ENCODE measurements at places on chromosomes 2 and 18. TPM values are rescaled to one million over a fixed set of nuclear protein-coding genes. Genes with fewer than 3 reads are reported as not detected.
A peak's percentile ranks its signal among the peaks of the same experiment; 100 is the strongest.

Gene ARHGAP25
- 4.0 TPM for total RNA-seq

DNA sequence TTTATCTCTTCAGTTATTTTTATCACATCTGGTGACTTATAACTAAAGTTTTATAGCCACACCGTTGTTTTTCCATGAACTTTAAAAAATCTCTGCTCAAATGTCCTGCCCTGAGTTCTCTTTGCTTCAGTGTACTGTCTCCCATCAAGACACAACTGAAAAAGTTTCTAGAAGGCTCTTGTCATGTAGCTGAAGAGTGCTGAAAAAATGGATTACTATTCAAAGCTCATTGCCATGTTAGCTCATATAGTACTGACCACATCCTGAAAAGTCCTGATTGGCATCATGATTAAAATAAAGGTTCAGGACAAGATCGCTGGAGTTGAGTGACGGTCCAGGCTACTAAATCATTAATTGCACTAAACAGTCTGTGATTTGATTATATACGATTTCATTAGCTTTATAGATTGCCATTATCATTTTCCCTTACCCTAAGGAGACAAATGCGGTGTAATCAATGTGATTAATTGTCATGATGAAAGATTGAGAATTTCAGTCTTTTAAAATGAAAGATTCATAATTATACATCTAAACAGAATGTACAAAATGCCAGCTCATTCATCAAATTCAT is 62.2 kb downstream of the MFSD6 start:
- no peak for DNase-seq
- H3K27me3 ChIP-seq, result no peaks in the 10 kb centered on the region
- peak overlapping the region; percentile 88 for H3K27ac ChIP-seq

Gene SP3
- 152 TPM for total RNA-seq

DNA sequence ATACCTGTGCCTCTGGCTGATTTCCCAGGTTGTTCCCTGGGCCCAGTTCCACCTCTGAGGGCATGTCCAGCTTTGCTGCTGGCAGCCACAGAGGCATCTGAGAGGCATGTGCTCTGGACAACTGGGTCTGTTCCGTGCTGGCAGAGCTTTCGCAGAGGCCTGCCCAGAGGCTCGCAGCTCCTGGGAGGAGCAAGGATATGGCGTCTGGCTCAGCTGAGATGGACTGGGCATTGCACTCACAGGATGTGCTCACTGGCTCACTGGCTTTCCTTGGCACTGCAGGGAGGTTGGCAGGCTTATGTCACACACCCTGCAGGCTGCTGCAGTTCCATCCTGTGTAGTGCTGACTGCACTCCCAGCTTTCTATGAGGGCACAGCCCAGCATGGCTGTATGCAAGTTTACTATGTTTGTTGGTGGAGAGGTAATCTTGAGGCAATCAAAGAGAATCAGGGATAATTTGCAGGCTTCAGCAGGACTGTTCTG is 172.3 kb downstream of the PRKCE start:
- no peaks in the 10 kb centered on the region for H3K36me3 ChIP-seq
- H3K4me1 ChIP-seq, result peaks cover 33% of the 10 kb centered on the region
- peak overlapping the region; percentile 81 for H3K27ac ChIP-seq
- no peaks in the 10 kb centered on the region for H3K27me3 ChIP-seq
- peak; percentile 98 for DNase-seq
- H3K4me3 ChIP-seq, result no peak overlapping the region

Gene DLX1
- 0.68 TPM for total RNA-seq

Gene ZNF638
- 208 TPM for total RNA-seq

Gene EVA1A
- total RNA-seq, result 3.6 TPM

DNA sequence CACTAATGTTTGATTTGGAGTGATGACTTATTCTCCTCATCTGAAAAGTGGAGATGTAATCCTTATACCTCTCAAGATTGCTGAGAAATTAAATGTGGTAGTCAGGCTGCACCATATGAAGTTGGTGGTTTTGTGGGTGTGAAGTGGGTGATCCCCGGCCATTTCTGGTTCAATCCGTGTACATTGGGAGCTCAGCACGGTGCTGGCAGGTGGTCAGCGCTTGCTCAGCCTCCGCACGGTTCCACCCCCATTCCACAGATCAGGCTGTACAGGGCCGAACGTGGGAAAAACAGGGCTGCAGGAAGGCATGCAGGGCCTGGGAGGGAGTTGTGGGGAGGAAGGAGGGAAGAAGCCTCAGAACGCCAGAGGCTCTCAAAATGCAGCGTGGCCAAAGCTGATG is 198.3 kb downstream of the INO80D start:
- DNase-seq, result no peak
- no peaks in the 10 kb centered on the region for H3K4me1 ChIP-seq
- H3K36me3 ChIP-seq, result no peaks in the 10 kb centered on the region
- H3K27ac ChIP-seq, result no peak overlapping the region
- H3K27me3 ChIP-seq, result no peaks in the 10 kb centered on the region

GRCh38 chr2:172985139-172985892 is 90.3 kb upstream of the MAP3K20 start:
- H3K27me3 ChIP-seq, result no peaks in the 10 kb centered on the region
- peak; percentile 87 for DNase-seq
- H3K4me1 ChIP-seq, result peaks cover 4% of the 10 kb centered on the region
- H3K4me3 ChIP-seq, result no peak overlapping the region
- H3K27ac ChIP-seq, result peak overlapping the region; percentile 36
- no peaks in the 10 kb centered on the region for H3K36me3 ChIP-seq

GRCh38 chr2:142892715-142893114 is 15.3 kb downstream of the KYNU start:
- H3K36me3 ChIP-seq, result no peaks in the 10 kb centered on the region
- no peaks in the 10 kb centered on the region for H3K27me3 ChIP-seq
- H3K4me1 ChIP-seq, result no peaks in the 10 kb centered on the region

- no peaks in the 10 kb centered on the region for H3K27me3 ChIP-seq
- peaks cover 26% of the 10 kb centered on the region for H3K4me1 ChIP-seq
- H3K4me3 ChIP-seq, result no peak overlapping the region
- peaks cover 12% of the 10 kb centered on the region for H3K36me3 ChIP-seq
Measured at GRCh38 chr2:26274058-26274613, 29.4 kb downstream of the HADHB start.

DNA sequence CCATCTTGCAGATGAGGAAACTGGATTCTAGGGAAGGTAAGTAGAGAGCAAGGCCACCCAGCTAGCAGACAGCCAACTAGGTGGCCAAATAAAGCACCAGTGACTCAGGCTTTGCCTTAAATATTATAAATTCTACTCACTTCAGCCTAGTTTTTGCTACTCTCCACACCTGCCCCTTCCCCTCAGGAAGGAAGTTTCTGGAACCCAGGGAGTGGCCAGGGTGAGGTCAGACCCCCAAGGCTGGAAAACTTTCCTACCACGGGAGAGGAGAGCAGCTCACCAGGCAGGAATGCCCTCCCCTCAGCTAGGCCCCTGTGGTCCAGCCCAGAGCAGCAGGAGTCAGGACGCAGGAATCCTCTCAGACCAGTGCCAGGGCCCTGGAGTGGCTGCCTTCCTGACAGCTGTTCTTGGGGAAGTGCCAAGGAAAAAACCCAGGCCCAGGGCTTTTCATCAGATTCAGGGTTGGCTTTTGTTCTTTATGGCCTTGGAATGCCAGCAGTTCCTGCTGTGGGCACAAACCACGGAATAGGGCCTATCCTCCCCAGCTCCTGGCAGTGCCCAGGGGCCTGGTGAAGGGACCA is 5.1 kb upstream of the PAX8 start:
- H3K4me1 ChIP-seq, result peaks cover 79% of the 10 kb centered on the region
- no peaks in the 10 kb centered on the region for H3K27me3 ChIP-seq
- peak; percentile 94 for DNase-seq

- no peaks in the 10 kb centered on the region for H3K4me1 ChIP-seq
- DNase-seq, result no peak
- no peak overlapping the region for H3K27ac ChIP-seq
- H3K4me3 ChIP-seq, result no peak overlapping the region
Measured at GRCh38 chr2:39989888-39990287, 210.8 kb upstream of the THUMPD2 start.

DNA sequence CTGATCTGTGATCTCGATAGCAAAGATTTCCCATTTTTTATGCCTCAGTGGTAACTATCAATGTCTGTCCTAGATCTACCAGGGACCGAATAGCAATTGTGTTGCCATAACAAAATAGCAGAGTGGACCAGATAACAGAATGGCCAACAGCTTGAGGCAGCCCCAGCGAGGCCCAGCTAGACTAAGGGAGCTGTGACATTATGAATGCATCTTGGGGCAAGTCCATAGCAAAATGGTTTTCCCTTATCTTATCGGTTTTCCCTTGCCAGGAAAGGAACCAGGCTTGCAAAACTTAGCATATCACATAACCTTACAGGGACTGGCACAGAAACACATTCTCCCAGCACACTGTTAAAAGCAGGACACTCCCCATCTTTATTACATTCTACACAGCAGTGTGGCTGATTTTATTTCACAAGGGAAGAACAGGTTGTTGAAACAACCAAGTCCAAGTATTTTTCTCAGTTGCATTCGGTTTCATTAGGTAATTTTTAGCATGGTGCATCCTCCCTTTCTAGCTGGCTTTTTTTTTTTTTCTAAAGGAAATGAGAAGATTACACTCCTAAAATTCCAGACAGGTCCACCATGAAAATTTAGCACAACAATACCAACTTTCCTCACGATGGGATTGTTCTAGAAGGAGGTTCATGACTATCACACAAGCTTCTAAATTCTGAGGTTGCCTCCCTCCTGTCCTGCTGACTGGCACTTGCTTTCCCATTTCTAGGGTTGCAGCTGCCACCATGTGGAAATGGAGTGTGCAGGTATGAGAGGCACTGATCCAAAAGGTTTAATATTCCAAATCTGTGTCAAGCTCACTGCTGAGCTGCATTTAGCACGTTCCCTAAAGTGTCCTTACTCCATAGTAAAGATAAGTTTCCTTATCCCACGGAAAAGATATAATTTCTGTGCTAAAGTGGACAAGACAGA is 97.0 kb upstream of the SLC35G4 start:
- no peak overlapping the region for H3K4me3 ChIP-seq
- no peaks in the 10 kb centered on the region for H3K36me3 ChIP-seq
- no peak for DNase-seq
- H3K4me1 ChIP-seq, result no peaks in the 10 kb centered on the region
- no peaks in the 10 kb centered on the region for H3K27me3 ChIP-seq

Gene KCNK3
- total RNA-seq, result 5.6 TPM

- H3K4me1 ChIP-seq, result peaks cover 2% of the 10 kb centered on the region
- DNase-seq, result peak; percentile 80
- H3K36me3 ChIP-seq, result no peaks in the 10 kb centered on the region
- H3K27me3 ChIP-seq, result no peaks in the 10 kb centered on the region
Measured at GRCh38 chr2:95391641-95392310, 10.7 kb upstream of the FAHD2A start.

Gene RBM44
- total RNA-seq, result 0.89 TPM

DNA sequence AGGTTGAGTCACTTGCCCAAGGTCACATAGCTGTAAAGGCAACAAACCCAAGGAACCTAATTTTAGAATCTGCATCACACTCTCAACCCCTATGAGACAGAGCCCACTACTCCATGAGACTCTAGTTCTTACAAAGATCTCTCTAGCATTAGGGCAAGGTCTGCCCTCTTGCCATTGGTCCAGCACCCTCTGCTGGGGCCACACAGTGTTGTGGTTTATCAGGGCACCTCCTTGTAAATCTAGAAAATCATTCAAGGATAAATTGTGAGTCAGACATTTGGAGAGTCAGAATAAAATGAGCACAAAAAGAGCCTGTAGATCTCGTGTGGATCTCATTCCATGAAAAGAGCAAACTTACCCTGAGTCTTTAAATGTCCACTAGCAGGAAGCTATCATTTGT is 91.2 kb downstream of the SLC8A1 start:
- H3K36me3 ChIP-seq, result no peaks in the 10 kb centered on the region
- DNase-seq, result peak; percentile 4
- H3K27me3 ChIP-seq, result no peaks in the 10 kb centered on the region
- no peak overlapping the region for H3K27ac ChIP-seq
- H3K4me1 ChIP-seq, result no peaks in the 10 kb centered on the region

Gene ID2
- 253 TPM for total RNA-seq

DNA sequence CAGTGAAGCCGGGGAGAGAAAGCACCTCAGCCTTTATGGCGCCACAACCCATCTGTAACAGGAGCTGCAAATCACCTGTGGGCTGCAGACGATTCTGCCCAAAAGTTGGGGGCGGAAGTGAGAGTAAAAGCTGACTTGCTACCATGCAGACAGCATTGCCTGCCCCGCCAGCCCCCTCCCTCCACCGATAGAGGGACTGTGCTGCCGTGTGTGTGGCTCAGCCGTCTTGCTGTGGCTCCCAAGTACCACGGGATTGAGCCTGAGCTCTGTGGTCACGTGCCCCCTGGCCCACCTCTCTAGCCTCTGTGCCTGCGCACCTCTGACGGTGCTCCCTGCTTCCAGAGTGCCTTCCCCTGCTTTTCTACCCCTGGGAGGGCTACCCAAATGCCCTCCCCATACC is 79.6 kb downstream of the GLI2 start:
- no peaks in the 10 kb centered on the region for H3K4me1 ChIP-seq
- H3K27me3 ChIP-seq, result no peaks in the 10 kb centered on the region
- H3K36me3 ChIP-seq, result no peaks in the 10 kb centered on the region
- H3K4me3 ChIP-seq, result no peak overlapping the region
- no peak overlapping the region for H3K27ac ChIP-seq
- DNase-seq, result no peak

Gene ALLC
- not detected for total RNA-seq

DNA sequence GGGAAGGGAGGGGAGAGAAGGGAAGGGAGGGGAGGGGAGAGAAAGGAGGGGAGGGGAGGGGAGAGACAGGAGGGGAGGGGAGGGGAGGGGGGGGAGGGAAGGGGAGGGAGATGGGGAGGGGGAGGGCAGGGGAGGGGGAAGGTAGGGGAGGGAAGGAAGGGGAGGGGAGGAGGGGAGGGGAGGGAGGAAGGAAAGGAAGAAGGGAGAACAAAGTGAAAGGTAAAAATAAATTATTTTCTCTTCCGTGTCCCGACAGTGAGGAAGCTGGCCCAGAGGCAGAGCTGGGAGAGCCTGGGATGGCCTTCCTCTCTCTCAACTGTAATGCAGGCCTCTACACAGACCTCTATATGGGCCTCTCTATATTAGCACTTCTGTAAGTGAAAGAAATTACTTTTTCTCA is 53.2 kb downstream of the CD226 start:
- no peak overlapping the region for H3K4me3 ChIP-seq
- no peak for DNase-seq
- no peak overlapping the region for H3K27ac ChIP-seq
- no peaks in the 10 kb centered on the region for H3K36me3 ChIP-seq
- no peaks in the 10 kb centered on the region for H3K27me3 ChIP-seq

GRCh38 chr2:219356834-219357233 is 24.3 kb upstream of the RESP18 start:
- no peak overlapping the region for H3K27ac ChIP-seq
- H3K36me3 ChIP-seq, result no peaks in the 10 kb centered on the region
- no peak for DNase-seq
- H3K4me1 ChIP-seq, result peaks cover 11% of the 10 kb centered on the region
